Activated CD8-positive, alpha-beta memory T cell treated with anti-CD3 and anti-CD28 coated beads, Interleukin-2, amount 50 U/mL, for 48 hours (primary cell): ENCODE measurements at places on chromosomes 13 and 19.

DNA sequence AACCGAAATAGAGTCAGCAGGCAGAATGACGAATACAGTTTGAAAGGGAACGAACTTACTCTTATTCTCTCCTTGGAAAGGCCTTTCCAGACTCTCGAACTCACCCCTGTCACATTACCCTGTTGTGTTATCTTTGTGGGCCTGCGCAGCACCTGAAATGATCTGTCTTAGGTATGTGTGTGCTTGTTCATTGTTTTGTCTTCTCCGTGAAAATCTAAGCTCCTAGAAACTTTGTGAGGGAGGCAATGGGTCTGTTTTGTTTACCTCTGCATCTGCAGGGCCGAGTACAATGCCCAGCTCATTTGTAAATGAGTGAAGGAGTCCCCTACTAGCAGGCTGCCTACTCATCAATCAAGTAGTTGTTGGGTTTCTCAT, 19.6 kb downstream of the HMGB1 start:
- DNase-seq, result no peak

GRCh38 chr13:65453982-65454381, 1776.2 kb downstream of the PCDH9 start:
- DNase-seq, result no peak

- no peak for DNase-seq
These were observed 10.5 kb downstream of the GNG7 start for GRCh38 chr19:2691951-2692350.

GRCh38 chr13:33228648-33229445, 56.7 kb downstream of the STARD13 start:
- no peak for DNase-seq

DNA sequence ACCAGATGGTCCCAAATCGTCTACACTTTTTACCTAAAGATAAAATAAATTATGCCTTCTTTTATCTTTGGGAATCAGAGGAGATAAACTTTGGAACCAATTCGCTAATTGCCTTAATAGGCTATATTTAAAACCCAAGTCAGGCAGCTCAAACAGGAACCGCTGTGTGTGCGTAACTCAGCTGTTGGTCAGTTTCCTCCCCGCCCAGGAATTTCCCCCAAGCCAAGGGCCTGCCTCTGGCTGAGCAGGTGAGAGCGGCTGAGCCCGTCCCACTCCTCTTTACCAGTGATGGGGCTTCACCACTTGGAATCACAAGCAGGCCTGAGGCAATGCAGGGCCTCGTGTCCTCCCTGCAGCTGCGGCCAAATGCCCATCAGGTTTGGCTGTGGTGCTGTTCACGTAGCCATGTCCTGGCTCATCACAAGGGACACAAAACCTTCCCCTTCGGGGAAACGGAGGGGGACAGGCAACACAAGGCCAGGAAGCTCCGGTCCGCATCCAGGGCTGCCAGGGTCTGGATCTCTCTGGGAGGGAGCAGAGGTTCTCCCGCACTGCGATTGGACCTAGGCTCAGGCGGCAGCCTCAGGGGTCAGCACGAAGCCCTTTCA, 503 bp upstream of the SLC7A9 start:
- DNase-seq, result no peak

DNA sequence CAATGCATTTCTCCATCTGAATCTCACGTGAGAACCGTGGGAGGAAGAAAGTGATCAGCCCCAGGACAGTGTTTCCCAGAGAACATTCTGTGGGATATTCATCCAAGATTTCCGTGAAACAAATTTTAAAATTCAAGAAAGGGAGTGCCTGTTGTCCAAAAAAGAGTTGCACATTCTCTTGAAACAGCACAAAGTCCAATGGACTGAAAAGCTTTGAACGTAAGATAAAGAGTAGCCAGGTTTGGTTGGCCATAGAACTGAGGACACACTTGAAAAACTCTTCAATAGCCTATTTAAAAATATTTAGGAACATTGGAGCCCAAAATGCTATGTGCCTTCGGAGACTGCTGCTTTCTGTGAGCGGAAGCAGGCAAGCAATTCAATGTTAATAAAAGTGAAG, 353.9 kb downstream of the MYO16 start:
- DNase-seq, result no peak

- no peak for DNase-seq
These were observed 158.6 kb downstream of the KATNAL1 start for GRCh38 chr13:30148786-30149185.

DNA sequence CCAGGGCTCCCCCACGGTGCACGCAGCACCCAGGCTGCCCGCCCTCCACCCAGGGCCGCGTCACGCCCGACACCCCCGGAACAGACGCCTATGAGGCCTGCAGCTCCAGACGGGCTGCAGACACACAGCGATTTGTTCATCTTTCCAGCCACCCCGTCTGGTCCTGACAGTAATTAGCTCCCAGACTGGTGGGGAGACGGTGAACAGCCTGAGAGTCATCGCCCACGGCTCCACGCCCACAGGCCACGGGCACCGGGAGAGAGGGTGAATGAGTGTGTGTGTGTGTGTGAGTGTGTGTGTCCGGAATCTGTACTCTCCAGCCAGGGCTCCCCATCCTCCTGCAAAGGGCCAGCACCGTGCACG, 18.1 kb downstream of the GADD45B start:
- DNase-seq, result no peak

DNA sequence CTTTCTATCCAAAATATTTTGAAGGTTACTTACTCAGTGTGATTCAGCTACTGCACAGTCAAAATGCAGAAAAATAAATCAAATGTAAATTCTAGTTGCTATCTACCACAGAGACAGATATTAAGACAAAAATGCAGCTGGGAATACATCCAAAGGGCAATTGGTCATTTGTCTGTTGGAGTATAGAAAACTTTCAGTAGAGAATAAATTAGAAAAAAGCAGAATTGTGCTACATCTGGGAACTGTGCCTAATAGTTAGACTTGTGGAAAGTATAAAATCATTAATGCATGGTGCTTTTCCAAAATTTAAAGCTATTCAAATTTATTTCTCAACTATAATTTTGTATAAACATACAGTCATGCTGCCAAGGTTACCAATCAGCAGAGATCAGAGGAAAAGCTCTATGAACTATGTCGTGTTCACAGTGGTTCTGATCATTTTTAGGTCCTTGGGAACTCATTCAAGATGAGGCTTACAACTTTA, 1635.8 kb downstream of the PCDH9 start:
- DNase-seq, result no peak

DNA sequence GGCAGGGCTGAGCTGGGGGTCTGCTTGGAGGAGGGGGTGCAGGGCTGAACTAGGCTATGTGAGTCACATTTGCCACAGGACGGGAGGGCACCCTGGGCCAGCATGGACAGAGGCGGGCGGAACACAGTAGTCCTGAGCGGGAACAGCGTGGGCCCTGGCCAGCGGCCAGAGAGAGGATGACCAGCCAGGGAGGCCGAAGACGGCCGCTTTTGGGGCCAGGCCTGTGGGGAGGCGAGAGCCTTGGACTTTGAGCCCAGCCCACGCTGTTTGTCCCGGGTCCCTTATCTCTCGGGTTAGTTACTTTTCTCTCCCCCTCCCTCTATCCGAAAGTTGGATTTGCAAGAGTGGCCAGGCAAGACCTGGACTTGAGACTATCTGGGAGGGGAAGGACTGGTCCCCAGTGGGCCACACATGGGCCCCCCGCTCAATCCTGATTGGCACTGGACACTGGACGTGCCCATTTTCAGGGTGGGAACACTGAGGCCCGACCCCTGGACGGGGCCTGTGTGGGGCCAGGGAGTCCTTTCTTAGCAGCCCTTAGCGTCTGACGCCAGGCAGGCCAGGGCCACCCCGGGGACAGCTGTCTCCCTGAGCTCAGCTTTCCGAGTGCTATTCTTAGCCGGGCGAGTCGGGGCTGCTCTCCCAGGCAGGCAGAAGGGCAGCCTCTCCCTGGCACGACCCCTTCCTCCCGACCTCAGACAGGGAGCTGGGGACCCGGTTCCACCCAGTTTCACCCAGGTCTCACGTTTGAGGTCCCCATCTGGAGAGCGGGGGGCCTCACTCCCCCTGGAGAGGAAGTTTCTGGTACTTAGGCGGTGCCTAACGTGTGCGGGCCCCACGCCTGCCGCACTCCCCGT, 833 bp downstream of the GAMT start:
- no peak for DNase-seq

- DNase-seq, result peak; percentile 88
These were observed 14.0 kb upstream of the CELF5 start for GRCh38 chr19:3210347-3211017.

GRCh38 chr13:35882722-35883497, 248.3 kb downstream of the DCLK1 start:
- no peak for DNase-seq

- DNase-seq, result no peak
These were observed 214.8 kb downstream of the COG6 start for GRCh38 chr13:39870197-39870747.

DNA sequence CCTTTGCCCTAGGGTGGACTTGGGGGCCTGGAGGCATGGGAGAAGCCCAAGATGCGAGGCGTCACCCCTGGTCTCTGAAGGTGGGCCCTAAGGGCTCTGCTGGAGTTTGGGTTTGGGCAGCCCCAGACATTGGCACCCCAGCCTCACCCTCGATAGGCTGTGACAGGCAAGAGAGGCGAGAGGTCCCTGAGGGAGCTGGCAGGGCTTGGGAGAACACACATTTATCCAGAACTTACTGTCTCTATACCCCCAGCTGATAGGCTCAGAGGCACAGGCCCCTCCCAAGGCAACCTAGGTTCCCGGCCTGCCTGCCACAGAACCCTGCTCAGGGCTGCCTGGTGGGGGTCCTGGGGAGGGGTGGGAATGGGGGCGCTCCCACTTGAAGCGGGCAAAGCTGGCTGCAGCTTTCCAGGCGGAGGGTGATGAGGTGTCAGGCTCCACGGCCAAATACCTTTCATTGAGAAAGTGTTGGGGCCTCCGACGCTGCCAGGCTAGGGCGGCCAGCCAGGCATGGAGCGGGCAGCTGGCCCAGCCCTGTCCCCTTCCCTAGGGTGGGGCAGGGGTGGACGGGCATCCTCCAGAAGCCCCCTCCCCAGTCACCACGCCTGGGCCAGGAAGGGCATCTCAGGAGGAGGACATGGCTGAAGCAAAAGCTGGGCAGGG, 9.7 kb downstream of the CILP2 start:
- DNase-seq, result no peak

GRCh38 chr13:87777387-87777786, 106.2 kb downstream of the SLITRK5 start:
- DNase-seq, result no peak

DNA sequence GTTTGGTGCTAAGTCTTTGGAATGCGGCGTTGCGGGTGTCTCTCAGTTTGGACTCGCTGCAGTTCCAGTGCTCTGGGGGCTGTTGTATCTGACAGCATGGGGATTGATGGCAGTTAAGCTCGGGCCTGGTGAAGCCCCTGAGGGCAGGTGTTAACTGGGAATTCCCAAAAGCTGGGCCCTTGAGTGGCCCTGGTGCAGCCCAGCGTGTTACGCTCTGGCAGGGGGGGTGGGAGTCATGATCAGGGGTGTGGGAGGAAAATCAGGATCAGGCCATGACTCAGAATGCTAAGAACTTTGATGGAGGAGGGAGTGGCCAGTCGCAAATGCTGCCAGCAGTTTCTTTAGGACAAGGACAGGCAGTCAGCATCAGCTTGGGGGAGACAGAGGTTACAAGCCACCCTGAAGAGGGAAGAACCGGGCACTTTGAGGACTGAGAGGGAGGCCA, 19.6 kb downstream of the AP2A1 start:
- no peak for DNase-seq

DNA sequence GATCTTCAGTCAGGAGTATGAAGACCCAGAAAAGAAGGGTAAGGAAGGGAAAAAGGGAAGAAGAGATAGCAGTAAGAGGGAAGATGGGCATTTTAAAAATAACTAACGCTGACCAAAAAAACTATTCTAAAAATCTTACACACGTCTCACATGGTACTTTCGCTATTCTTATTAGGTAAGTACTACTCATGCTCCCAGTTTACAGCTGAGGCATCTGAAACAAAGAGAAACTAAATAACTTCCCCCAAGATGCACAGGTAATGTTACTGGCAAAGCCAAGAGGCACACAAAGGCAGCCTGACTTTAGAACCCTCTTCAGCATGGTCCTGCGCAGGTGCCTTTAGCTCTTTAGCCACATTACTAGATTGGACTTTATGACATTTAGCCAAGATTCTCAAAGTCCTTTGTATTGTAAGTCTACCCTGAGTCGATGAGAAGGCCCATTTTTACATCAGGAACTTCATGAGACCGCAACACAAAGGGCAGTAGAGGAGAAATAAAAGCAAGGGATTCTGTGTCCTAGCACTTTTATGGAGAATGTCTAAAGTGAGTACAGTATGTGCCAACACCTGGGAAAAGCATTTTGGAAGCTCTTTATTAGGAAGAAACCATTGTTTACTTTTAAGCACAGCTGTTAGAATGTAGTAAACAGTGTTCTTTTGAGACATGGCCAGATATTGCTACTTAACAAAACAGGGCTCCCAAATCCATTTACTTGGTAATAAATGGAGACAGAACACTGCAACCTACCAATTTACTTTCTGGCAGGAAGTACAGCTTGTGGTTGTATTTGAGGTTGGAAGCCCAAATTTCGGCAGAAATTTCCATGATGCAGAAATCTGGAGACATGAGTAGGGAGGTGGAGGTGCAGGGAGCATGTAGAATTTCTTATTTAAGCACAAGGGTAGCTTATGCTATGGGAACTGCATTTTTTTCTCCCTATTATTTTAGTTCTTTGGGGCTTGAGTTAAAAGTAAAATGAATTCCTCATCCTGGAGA, 250.7 kb downstream of the KCTD12 start:
- DNase-seq, result no peak

DNA sequence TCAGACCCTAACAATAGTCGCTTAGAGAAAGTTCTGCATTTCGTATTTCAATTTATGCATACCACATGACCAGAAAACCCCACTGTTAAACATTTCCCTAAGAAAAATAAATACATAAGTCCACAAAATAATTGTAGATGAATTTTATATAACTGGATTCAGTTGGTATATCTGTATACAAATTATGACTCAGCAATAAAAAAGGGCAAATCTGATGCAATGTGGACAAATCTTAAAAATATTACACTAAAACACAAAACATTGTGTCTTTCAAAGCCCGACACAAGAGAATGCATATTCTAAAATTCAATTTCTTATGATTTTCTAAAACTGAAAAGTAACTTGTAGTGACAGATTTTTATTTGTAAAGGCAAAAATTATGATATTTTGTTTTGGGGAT, 1005.0 kb downstream of the EFNB2 start:
- no peak for DNase-seq

- DNase-seq, result no peak
These were observed 11.1 kb upstream of the SHISA2 start for GRCh38 chr13:26062853-26063444.

- DNase-seq, result no peak
These were observed 3.4 kb upstream of the URAD start for GRCh38 chr13:27991881-27992280.

GRCh38 chr19:12913011-12913561, 6.0 kb downstream of the SYCE2 start:
- DNase-seq, result no peak

DNA sequence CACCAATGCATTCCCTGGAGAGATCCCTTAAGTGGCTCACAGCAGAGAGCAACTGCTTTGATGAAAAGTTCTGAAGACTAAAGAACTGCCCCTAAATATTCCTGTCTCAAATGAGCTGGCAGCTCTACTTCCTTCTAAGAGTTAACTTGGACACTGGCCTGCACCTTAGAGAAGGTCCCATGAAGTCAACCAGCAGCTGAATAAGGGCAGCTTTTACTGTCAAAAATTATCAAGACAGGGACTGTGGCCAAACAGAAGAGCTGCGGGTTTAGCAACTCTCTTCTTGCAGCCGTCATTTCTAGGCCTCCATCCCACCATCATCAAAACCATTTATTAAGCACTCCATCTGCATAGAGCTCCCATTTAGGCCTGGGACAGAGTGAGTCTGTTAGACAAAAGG, 491.1 kb upstream of the TSHZ3 start:
- no peak for DNase-seq

- no peak for DNase-seq
These were observed 1.9 kb upstream of the KLK15 start for GRCh38 chr19:50835103-50835784.
